Body of pancreas (tissue), 4 donors: ENCODE measurements at places on chromosomes 16 and 17. TPM values are rescaled to one million over a fixed set of nuclear protein-coding genes. Genes with fewer than 3 reads are reported as not detected.

- DNase-seq = no peak
Measured at GRCh38 chr16:21719283-21719682, 55.5 kb downstream of the OTOA start.

DNA sequence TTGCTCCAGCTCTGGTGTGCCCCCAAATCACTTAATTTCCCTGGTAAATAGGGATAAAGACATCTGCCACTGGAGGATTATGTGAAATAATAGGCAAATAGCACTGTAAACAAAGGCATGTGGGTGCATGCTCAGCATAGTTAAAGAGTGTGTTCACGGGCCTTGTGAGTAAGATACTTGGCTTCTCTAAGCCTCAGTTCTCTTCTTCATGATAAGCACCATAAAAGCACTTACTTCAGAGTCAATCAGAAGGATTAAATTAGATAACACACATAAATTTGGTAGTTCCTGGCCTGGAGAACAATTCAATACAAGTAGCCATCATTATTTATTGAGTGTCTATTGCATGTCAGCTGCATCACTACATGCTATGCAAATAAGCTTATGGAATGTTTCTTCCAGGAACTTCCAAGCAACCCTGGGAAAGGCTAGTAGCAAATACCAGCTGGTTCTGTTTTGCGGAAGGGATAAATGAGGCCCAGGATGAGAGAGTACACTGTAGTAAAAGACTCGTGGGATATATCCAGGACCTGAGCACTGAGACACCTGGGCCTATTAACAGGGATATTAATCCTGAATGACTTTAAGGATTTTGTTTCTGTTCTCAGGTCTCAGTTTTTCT is 14.5 kb downstream of the CCL11 start:
- DNase-seq = no peak

- no peak for DNase-seq
Measured at GRCh38 chr16:11273721-11274324, 394 bp upstream of the PRM3 start.

DNA sequence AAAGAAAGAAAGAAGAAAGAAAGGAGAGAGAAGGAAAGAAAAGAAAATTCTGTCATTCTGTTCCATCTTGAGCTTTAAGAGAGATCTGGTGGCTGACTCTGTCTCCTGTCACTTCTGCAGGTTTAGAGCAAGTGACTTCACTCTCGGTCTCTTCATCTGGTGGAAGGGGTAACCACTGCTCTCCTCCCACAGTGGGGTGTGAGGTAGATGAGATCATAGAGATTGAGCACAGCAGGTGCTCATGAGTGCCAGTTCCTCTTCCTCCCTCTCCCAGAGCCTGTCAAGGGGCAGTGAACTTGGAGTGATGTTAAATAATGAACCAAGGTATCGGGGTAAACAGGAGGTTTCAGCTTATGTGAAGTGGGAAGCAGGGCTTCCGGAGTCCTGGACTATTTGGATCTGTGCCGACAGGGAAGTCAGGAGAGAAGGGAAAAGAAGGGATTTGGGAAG is 47.7 kb downstream of the BEAN1 start:
- DNase-seq = no peak

DNA sequence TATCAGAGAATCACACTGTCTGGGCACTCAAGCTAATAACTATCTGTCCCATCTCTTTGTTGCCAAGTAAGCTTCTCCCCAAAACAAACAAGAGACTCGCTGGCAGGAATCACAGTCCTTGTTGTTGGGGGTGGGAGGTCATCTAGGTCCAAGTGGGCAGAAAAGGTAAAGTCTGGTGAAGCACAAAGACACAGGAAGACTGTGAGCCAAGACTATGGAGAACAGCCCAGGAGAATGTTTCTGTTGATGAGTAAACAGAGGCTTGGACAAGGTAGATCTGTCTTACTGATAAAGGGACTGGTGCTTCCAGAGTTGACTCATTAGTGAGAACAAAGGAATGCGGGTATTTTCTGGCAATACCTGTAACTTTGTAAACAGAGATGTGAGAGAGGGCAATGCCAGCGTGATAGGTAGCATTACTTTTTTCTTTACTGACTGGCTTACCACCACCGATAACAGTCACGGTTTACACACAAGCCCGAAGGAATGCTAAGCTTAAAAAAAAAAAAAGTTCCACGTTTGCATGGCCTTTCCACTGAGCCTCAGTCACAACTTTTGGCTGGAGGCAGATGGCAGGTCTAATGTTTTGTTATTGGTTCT is 11.5 kb upstream of the MMD start:
- peak; percentile 32 for DNase-seq

DNA sequence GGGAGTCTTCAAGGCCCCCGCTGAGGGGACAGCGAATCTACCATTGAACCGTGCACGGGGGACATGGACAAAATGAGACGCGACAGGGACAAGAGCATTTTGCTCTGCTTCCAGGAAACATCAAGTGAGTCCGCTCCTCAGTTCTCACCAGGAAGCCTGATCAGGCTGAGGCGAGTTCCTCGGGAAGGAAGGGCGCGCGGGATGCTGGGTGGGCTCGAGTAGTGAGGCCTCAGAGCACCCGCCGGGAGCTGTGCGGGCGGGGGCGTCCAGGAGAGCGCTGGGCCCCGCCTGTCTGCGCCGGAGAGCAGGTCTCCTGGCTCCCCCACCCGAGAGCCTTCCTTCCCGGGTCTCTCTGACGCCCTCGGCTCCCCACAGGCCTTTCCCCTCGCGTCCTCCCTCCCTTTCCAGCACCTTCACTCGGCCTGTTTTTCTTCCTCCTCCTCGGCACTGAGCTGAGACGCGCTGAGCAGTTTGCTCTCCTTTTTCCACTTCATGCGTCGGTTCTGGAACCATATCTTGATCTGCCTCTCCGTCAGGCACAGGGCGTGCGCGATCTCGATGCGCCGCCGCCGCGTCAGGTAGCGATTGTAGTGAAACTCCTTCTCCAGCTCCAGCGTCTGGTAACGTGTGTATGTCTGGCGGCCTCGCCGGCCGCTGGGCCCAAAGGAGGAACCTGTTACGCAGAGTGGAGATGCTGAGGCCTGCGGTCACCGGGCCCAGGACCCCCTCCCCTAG is 2.6 kb upstream of the HOXB5 start:
- DNase-seq = no peak

DNA sequence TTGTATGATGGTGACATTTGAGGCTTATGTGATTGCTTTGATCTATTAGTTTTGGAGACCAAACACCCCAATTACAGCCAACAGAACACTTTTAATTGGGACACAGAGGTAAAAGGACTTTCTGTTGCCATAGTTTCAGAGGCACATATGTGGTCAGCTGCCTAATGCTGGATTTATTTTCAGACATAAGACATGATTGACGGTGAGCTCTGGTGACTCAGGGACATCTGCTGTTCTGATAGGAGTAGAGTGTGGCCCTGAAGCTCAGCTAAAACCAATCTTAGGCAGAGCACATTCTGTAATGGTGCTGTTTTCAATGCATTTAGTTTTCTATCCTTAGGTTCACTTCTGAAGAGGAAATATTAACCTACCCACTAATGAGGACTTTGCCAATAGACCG is 247.1 kb downstream of the UTP18 start:
- DNase-seq = no peak

DNA sequence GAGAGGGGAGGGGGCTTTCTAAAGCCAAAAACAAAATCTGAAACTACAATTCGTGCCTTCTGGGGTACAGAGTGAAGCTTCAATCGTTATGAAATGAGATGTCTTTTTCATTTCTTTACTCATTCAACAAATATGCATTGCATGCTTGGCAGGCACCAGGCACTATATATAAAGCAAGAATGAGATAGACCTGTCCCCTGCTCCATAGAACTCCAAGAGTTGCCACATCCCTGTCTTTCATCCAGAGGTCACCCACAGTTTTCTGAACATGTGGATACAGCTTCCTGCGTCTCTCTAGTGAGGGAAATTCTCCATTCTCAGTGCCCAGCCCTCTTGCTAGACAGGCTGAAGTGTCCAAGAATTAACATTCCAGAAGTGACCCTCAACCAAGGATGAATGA is 343.2 kb upstream of the MAF start:
- DNase-seq = no peak

GRCh38 chr16:46763147-46763546 is 15.0 kb upstream of the MYLK3 start:
- DNase-seq = peak; percentile 7

DNA sequence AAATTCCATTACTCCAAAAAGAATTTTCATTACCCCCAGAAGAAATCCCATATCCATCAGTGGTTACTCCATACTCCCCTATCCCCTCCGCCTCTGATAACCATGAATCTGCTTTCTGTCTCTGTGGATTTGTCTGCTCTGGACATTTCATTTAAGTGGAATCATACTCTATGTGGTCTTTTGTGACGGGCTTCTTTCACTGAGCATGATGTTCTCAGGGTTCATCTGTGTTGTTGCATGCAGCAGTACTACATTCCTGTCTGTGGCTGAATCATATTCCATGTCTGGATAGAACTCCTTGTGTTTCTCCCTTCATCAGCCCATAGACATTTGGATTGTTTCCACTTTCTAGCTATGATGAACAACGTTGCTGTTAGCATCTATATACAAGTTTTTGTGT is 59.5 kb upstream of the IRX3 start:
- no peak for DNase-seq

DNA sequence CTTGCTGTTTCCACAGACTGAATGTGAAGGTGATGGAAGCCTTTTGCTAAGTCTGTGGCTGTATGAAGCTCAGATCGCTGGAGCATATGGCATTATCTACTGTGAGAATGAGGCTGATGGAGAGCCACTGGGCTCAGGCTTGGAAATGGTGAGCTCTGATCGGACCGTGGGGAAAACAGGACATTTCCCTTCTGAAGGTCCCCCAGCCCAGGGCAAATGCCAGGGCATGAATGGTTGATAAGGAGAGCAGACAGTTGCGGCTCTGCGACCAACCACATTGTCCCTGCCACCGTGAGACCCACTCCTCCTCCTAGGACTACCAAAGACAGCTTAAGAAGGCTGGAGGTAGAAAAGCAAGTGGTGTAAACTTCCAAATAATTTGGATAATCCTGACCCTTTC is 4.7 kb upstream of the CUEDC1 start:
- DNase-seq = no peak

The KRTAP4-6 gene
- total RNA-seq = not detected

The TRAF4 gene
- 27.5 TPM for total RNA-seq

The CCL5 gene
- 0.66 TPM for total RNA-seq

The RDM1 gene
- total RNA-seq = not detected

The PROCA1 gene
- total RNA-seq = not detected

The SCGB1C2 gene
- total RNA-seq = not detected
